Hematopoietic multipotent progenitor cell treated with erythropoietin and hydrocortisone succinate and interleukin-3 and kit ligand, for 8 days (in vitro differentiated cells): ENCODE measurements at places on chromosomes 4 and X.

GRCh38 chr4:7126981-7127380 lies 59.1 kb upstream of the GRPEL1 start:
- no peak for DNase-seq

GRCh38 chr4:184792950-184793555 lies 32.7 kb downstream of the ACSL1 start:
- DNase-seq, result peak; percentile 74

GRCh38 chr4:70236125-70236524 lies 6.3 kb upstream of the CSN3 start:
- DNase-seq, result no peak

GRCh38 chr4:110130576-110131358 lies 67.6 kb downstream of the ELOVL6 start:
- DNase-seq, result no peak

DNA sequence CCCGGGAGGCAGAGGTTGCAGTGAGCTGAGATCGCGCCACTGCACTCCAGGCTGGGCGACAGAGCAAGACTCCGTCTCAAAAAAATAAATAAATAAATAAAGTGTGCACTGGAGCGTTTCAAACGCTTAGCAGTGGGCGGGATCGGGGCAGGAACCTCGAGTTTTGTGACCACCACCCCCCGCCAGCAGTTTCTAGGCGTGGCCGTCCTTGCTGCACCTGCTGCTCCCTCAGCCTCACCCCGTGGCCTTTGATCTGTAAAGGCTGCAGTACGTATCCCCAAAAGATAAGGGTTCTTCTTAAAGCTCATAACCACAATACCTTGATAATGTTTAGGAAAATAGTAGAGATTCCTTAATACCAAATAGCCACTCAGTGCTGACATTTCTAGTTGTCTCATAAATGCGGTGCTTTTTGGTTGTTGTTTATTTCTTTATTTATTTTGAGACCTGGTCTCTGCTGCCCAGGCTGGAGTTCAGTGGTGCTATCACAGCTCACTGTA lies 33.2 kb downstream of the PCGF3 start:
- DNase-seq, result peak; percentile 42

- DNase-seq, result no peak
These were observed 111.8 kb upstream of the MAP3K15 start for GRCh38 chrX:19627081-19627480.

GRCh38 chrX:153400146-153401132 lies 711 bp downstream of the PNMA6E start:
- DNase-seq, result peak; percentile 51

DNA sequence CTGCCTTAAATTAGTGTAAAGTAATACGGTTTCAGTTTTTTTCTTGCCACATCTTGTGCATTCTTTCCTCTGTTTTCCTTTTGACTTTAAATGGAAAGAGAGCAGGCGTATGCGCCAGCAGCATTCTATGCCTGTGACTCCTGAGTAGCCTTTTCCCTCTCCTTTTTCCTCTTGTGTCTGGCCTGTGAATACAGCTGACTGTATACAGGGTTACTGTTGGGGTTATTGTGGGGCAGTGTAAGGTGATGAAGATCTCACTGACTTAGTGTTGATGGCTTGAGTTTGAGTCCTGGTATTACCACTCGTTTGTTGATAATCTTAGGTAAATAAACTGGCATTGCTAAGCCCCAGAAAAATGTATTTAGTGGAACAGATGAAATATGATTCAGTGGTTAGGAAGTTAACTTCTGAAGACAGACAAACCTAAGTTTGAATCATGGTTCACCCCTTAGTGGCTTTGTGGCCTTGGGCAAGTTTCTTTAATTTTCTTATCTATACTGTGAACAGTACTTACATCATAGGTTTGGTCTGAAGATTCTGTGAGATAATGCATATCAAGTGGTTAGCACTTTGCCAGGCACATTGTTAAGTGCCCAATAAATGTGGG lies 105.1 kb downstream of the FNIP2 start:
- DNase-seq, result peak; percentile 76

- DNase-seq, result peak; percentile 32
These were observed 105.3 kb upstream of the NKX1-1 start for GRCh38 chr4:1511441-1512041.

DNA sequence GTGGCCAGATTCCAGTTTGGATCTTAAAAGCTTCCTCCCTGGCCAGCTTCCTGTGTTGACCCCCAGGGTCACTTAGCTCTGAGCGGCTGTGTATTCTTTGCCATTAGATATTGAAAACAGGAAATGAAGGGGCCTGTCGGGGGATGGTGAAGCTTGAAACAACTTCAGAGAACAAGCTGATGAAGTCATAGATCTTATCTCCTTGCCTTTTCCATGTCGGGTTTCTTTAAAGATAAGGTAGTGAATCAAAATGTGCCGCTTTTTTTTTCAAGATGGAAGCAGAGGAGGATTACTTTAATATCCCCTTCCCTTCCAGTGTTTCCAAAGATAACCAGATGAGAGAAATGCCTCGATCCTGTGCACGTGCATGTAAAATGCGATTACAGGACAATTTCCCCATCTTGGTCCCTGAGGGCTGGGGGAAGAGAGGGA lies 508.5 kb downstream of the MID1IP1 start:
- no peak for DNase-seq

GRCh38 chr4:76430519-76431388 lies 4.3 kb upstream of the SHROOM3 start:
- DNase-seq, result peak; percentile 68

DNA sequence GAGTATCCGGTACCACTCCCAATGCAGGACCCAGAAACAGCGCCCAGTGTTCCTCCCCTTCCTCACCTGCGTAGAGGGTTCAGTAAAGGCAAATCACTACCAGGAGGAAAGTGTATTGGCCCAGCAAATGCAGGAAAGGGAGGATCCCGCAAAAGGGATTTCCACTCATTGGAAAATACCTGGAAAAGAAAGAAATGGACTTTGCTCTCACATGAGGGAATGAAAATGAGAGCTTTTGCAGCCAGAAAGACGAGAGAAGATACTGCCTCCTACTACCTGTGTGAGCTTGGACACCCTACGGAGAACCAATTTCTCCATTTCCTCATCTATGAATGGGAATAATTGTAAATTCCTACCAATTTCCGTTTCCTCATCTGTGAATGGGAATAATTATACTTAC lies 184.1 kb upstream of the PPARGC1A start:
- DNase-seq, result no peak

DNA sequence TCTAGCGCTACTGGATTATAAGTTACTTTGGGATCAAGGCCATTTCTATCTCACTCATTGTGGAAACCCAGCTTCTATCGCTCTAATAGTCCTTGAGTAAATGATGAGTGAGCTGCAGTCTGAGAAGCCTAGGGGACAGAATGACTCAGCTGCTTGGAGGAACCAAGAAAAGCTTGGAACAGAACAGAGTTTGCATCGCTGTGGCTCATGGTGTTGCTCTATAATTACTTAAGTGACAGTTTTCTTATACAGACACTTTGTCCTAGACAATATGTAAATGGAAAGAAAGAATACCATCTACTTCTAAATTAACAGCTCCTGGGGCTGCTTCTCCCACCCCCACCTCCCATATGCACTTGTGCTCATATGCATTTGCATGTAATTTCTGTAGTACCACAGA lies 156.9 kb downstream of the SLIT2 start:
- no peak for DNase-seq

DNA sequence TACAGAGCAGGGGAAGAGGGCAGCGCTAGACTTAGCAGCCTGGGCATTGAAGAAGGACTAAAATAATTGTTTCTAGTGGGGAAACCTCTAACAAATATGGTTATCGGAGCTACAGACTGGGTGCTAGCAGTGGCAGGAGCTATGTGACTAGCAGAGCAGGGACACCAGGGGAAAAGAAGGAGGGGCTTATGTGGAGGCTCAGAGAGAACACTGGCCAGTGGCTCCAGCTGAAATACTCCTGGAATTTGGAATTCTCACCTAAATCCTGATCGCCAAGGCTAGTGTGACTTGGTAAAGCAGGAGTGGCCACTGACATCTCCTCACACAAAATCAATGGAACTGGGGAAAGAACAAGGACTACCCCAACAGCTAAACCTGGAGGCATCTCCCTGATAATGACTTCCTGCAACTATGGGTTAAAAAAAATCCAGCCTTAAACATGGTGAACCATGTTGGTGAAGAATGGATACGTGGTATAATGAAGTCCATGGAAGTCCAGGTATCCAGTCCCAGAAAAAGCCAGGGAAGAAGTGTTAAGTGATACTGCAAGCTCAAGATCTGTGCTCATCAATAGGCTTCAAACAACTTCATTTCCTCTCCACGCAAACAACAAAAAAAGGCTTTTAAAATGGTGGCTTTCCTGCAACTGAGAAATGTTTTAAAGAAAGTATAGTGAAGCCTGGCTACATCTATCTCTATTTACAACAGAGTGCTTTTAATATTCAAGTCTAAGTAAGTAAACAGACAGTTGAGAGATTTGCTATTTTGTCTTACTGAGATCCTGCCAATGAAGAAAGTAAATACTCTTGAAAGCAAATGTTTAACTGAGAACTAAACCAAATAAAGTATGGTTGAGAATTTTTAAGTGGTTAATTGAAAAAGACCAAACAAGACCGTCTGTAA lies 1.8 kb downstream of the TAPT1 start:
- peak; percentile 34 for DNase-seq
